ENCODE measurements at places on chromosomes 4 and X.

DNA sequence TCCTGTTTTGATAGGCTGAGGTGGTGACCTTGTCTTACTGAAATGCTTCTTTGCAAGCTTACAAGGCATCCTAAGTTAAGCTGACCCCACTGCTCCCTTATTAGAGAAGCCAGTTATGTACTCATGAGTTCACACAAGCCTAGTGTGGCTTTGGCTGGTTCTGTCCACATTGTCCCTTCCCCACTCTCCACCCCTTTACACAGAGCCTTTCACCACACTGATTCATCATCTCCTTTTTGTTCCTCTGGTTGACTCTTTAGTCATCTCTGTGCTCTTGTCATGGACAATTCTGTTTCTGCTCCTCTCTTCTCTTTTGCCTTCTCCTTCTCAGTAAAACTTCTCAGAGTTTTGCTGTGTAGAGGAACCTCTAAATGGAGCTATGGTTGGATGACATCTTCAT is 4.9 kb downstream of the CHRNA9 start:
- no peak for DNase-seq

DNA sequence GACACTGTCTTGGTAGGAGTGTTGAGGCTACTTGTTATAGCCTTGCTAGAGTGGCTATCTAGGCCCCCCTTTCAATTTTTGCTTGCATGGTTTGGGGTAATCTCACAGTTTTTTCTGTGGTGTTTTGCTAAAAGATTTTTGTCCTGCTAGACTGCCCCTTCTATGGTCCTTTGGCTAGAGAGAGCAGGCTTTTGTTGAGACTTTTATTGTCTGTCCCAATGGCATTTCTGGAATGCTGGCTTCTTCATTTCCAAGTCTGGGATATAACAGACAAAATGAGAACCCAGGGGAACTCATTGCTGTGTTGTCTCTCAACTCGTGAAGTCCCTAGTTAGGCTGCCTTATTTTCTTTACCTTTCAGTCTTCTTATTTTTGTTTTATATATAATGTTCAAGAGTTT is 160.2 kb upstream of the ZC4H2 start:
- no peak for DNase-seq

DNA sequence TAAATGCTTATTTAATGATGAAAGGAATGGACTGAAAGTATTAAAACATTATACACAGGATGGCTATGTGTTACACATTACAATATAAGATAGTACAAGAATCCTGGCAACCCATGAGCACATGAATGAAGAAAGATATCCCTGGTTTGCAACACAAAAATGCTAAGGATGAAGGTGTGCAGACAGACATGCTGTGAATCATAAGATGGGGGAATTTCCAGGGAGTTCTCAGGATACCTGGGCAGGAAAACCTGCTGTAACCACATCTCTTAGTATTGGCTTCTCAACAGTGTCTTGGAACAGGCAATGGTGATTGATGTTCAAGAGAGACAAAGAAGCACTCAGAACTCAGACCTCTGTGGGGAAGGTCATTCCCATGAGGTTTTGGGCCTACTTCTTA is 23.9 kb upstream of the ANOS1 start:
- DNase-seq, result no peak

- DNase-seq, result no peak
Observed at GRCh38 chrX:38571058-38571457, 9.7 kb downstream of the TSPAN7 start.

DNA sequence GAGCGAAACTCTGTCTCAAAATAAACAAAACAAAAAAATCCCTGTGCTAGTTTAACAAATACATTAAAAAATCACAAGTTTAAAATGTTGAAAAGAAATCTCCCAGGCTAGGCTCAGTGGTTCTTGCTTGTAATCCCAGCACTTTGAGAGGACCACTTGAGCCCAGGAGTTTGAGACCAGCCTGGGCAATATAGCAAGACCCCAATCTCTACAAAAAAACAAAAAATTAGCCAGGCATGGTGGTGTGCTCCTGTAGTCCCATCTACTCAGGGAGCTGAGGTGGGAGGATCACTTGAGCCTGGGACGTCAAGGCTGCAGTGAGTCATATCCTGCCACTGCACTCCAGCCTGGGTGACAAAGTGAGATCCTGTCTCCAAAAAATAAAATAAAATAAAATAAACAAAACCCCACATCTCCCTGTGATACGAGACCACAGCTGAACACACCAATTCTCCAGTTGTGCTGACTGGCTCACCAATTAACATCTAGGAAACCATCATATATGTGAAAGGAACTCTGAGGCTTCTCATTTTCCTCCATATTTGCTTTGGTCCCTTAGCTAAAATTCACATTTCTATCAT is 7.3 kb downstream of the RPS4X start:
- no peak for DNase-seq

- DNase-seq, result no peak
Observed at GRCh38 chr4:188282471-188283232, 143.4 kb downstream of the TRIML1 start.

- DNase-seq, result no peak
Observed at GRCh38 chr4:185344743-185345538, 50.8 kb downstream of the LRP2BP start.

DNA sequence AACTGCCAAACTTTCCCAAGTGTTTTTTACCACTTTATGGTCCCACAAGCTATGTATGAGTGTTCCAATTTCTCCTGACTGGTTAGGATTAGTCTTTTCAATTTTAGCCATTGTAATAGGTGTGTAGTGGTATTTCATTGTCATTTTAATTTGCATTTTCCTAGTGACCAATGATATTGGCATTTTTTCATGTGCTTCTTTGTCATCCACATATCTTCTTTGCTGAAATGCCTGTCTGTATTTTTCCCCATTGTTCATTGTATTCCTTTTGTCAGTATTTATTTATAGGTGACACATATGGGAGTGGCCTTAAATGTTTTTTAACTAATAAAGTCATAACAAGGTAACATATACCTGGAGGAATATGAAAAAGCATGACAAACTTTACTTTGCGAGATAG is 9.2 kb upstream of the UBE2D3 start:
- no peak for DNase-seq
